ENCODE measurements at places on chromosomes 16 and 17.

DNA sequence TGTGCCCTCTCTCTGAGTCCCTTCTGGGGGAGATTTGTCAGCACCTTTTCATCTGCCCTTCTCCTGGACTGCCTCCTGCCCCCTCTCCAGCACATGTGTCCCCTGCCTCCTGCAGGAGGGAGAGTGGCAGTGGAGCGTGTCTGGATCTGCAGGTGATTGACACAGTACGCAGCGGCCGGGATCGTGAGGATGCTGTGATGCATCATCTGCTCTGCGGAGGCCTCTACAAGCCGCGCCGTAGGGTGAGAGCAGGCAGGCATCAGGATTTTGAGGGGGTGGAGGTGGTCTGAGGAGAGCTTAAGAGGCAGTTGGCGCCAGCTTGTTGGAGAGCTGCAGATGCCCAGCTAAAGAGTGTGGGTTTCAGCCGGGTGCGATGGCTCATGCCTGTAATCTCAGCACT, 10.9 kb downstream of the SLC9A5 start:
- DNase-seq, result no peak

GRCh38 chr17:32258383-32259140, 7.1 kb upstream of the RHBDL3 start:
- no peak for DNase-seq

DNA sequence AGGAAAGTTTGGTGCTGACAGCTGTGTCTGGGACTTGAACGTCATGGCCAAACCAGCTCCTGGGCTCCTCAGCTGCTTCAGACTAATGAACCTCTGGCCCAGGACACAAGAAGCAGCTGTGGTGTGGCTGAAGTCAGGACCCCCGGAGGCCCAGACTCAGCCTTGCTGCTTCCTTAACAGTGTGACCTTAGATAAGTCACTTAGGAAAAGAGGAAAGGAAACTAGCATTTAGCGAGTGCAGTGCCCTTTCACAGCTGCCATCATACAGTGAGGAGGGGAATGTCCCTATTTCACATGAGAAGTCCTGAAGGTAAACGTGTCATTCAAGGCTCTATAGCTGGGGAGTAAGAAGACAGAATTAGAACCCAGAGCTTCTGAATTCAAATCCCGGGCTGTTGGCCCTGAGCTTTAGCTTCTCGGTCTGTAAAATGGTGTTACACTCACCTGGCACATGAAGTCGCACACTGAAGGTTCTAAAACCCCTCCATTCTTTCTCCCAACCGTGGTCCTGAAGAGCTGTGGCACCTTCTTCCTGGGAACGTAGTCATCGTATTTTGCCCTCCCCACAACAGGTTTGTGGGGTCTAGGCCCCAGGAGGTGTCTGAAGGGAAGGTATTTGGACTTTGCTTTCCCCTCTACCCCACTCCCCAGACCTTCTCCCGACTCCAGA, 910 bp upstream of the RAMP2 start:
- no peak for DNase-seq

GRCh38 chr17:44353672-44354331, 8.7 kb downstream of the GRN start:
- no peak for DNase-seq

- no peak for DNase-seq
These were observed 19.1 kb downstream of the CDIP1 start for GRCh38 chr16:4519274-4520058.

GRCh38 chr17:31511195-31511578, 119.7 kb downstream of the RAB11FIP4 start:
- DNase-seq, result no peak

DNA sequence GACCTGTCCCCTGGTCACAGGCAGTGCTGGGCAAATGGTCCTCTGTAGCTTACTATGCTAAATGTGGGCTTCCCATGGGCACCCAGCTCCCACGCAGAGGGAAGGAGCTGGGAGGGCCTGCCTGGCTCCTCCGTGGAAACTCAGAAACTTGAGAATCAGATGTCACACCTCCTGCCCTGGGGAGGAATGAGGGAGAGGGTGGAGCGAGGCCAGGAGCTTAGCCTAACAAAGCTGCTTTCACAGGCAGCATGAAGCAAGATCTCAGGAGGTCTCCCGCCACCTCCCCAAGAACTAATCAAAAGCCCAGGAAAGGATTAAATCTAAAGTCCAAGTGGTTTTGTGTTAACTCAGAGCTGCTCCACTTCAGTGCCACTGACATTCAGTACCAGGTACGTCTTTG, 33.6 kb upstream of the XYLT2 start:
- DNase-seq, result no peak

GRCh38 chr17:28065706-28066105, 23.2 kb downstream of the NLK start:
- no peak for DNase-seq

- DNase-seq, result no peak
These were observed 12.5 kb downstream of the TFAP4 start for GRCh38 chr16:4260360-4260759.

GRCh38 chr17:50201276-50201854, at the start of gene COL1A1:
Gene COL1A1 (minus strand): TSS chr17:50201631. CDS start chr17:50201513, 118 bp downstream.
- DNase-seq, result no peak

- no peak for DNase-seq
These were observed 14.4 kb upstream of the ALOX12 start for GRCh38 chr17:6981426-6981825.

DNA sequence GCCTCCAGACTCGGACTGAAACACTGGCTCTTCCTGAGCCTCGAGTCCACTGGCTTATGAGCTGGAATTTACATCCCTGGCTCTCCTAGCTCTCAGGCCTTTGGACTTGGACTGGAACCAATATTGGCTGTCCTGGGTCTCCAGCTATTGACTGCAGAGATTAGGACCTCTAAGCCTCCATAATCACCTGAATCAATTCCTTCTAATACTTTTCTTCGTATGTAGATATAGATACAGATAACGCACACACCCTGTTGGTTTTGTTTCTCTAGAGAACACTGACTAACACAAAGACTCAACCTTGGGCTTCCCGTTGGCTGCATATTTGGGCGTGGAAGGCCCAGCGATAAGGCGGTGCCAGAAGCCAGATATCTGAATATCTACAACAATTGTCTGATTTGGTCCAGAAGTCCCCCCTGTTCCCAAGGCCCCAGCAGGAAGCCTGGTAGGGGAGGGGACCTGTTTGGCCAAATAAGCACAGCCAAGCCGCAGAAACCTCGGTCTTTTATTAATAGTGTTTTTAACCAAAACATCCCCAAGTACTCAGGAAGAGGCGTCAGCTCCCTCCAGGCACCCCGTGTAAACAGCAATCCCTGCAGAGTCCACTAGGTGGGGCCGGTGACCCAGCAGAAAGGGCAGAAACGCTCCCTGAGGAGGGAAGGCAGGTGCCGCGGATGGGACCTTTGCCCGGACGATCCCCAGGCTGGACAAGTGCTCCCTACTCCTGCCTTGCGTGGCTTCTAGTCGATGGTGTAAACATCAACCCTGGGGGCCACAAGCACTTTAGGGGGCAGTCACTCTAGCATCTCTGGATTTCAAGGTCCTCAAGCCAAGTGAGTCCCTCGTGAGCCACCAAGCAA, 57.0 kb downstream of the ABR start:
- no peak for DNase-seq

- no peak for DNase-seq
These were observed 39.9 kb downstream of the SMPD3 start for GRCh38 chr16:68408428-68408827.

DNA sequence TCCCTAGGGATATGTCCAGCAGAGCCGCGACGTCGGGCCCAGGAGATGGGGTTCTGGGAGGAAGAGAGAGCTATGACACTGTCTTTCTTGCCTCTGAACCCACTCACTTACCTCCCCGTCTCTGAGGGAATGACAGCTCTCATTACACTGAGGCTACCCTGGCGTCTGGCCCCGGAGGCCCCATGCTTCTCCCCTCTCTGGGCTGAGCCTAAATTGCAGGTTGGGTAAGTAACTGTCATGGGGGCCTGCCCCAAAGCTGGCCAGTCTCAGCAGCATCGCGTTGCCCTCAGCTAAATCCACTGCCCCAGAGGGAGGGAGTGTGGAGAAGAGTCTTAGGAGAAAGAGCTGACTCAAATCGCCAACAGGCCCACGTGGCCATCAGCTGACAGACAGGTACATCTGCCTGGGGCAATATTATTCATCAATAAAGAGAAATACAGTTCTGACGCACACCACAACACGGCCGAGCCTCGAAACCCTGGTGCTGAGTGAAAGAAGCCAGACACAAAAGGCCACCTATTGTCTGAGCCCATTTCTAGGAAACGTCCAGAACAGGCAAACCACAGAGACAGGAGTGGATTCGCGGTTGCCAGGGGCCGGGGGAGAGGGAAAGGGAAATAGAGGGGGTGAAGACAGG, 156.4 kb downstream of the C16orf95 start:
- no peak for DNase-seq
